ENCODE measurements at places on chromosomes 12 and 14.
A peak's percentile ranks its signal among the peaks of the same experiment; 100 is the strongest.

- no peak for DNase-seq
Observed at GRCh38 chr12:95615749-95616148, 64.5 kb upstream of the USP44 start.

- DNase-seq: no peak
Observed at GRCh38 chr12:125142601-125143000, 77.4 kb downstream of the AACS start.

DNA sequence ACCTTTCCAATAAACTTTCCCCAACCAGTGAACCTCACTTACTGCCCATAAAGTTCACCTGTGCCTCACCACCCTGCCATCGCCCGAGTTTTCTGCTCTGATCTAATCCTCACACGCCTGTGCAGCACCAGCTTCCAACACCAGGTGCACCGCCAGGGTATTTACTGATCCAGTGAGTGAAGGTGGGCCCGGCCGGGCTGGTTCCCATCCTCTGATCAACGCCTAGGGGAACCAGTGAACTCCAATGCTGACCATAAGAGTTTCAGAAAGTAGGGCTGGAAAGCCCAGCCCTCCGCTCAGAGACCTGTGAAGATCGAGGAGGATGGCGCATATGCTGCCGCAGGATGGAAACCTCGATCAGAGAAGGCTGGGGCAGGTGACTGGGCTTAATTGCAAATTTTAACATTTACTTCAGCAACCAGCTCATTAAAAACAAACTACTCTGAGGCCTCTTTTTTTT is 685 bp upstream of the MYL6B start:
- peak; percentile 55 for DNase-seq

GRCh38 chr14:104096751-104097700 is 11.5 kb downstream of the ASPG start:
- DNase-seq: no peak

GRCh38 chr14:39426605-39427004 is 5.6 kb downstream of the FBXO33 start:
- no peak for DNase-seq

- peak; percentile 9 for DNase-seq
Observed at GRCh38 chr14:76456200-76456599, 80.3 kb downstream of the ESRRB start.

GRCh38 chr12:49535921-49536525 is 2.8 kb upstream of the KCNH3 start:
- no peak for DNase-seq

DNA sequence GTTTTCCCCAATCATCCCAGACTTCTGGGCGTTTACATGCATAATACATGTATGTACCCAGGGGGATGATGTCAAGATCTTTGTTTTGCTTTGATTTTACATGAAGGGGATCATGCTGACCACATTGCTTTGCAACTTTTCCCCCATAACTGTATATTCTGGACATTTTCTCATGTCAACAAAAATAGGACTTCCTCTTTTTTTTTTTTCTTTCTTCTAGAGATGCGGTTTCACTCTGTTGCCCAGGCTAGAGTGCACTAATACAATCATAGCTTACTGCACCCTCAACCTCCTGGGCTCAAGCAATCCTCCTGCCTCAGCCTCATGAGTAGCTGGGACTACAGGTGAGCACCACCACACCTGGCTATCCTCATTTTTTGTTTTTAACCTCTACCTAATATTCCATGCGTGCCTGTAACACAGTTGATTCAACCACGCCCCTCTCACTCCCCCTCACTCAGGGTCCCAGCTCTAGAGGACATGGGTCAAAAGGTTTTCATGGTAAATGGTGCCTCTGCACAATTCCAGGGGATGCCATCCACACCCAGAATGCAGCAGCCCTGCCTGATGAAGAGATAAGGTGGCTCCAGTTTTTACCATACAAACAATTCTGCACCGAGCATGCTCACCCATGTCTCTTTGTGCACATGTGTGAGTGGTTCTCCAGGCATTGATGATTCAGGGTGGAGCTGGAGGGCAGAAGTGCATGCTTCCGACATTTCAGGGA is 32.0 kb upstream of the CIPC start:
- no peak for DNase-seq

DNA sequence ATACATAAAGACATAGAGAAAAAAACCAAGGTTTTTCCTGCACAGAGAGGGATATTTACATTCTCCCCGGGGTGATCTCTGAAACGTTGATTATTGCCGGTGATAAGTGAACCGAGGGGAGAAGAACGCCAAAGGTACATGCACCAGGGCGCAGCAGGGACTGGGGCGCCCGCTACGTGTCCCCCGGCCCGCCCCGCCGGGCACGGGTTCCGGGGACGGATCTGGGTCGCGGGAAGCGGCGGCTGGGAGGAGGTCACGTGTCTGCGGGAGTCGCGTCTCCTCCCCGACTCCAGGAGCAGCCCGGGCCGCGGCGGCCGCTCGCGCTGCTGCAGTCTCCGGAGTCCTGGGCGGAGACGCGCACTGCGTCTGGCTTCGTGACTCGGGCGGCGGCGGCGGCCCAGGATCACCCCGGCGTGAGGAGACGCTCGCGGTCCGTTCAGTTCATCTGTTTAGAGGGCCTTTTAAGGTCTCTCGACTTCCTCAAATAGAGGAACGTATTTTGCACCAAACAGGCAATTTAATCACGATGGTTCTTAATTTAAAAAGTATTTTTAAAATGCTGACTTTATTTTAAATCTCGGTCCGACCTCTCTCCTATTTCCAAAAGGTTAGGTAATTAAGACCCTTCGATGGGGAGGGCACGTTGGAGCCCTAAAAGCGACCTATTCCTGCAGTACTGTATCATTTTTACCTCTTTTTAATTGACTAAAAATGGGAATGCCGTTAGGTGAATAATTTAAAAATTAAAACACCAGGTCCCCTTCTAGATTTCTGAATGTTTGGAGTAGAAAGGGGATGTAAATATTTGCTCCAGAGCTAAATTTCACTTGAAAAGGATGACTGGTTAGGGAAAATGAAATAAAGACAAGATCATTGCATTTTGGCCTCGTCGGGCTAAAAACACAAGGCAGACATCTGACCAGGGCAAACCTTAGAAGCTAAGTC is 1.8 kb upstream of the BHLHE41 start:
- no peak for DNase-seq

DNA sequence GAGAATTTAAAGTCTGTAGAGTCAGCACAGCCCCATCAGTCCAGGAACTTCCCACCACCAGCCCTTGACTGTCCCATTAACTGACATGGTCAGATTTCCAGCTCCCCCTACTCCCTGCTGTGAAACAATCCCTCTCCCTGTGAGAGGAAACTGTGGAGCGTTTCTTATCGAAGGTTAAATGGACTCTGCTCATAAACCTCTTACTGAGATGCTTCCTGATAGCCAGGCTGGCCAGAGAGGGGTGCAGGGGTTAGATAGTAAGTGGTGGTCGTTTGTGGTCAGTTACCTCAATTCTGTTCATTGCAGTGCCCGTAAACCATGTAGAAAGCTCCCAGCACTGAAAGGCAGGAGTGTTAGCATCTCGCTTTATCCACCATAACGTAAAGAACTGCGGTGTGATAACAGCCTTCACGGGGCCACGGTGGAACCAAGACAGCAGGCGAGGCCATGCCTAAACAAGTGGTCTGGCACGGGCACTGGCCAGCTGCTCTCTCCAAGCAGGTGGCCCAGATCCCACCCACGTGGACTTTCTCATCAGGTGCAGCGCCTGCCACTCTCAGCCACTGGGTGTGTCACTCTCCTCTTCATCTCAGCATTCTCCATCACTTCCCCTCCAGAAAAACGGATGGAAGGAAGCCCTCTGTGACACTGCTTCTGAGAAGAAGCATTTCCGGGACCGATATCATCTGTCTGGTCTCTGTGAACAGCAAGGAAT is 102.2 kb downstream of the FBXL14 start:
- DNase-seq: no peak

- DNase-seq: no peak
Observed at GRCh38 chr14:99672506-99673304, 11.4 kb upstream of the CYP46A1 start.

Data from NK-92 treated with Interleukin-12 subunit alpha and Interleukin-12 subunit beta, amount 100 ng/mL, for 24 hours (cell line).